Occipital lobe (tissue), 3 donors: ENCODE measurements at places on chromosomes 6 and 20.

DNA sequence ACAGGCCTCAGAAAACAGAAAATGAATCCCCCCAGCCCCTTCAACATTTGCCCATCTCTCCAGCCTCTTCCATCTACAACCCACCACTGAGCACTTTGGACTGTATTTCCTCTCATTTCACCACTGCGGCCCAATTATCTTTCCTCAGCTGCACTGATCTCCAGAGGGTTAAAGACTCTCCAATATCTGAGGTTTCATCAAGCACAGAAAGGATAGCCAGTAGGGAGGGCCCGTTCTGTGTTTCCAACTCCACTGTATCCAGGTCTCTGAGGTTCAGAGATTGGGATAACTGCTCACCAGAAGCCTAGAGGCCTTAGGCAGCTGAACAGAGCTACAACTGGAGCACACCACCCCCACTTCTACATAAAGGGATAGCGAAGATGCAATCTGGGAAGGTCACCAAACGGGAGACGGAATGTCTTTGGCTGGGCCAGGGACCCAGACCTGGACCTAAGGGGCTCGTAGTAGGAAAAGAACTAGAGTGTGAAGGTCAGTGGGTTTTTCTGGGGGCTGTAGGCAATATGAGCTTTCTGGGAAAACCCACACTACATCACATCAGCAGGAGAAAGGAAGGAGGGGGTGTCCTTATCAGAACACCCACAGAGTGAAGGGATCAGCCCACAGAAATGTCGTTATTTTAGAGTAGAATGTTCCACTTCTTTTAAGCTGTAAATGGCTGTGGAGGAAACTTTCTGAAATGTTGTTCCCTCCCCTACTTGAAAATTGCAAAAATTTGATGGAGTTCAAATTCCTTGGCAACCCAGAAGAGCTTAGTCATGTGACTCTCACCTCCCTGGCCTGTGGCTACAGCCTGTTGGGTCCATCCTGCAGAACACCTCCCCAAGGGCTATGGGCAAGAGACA, 7.3 kb downstream of the KCNK5 start:
- DNase-seq = no peak

DNA sequence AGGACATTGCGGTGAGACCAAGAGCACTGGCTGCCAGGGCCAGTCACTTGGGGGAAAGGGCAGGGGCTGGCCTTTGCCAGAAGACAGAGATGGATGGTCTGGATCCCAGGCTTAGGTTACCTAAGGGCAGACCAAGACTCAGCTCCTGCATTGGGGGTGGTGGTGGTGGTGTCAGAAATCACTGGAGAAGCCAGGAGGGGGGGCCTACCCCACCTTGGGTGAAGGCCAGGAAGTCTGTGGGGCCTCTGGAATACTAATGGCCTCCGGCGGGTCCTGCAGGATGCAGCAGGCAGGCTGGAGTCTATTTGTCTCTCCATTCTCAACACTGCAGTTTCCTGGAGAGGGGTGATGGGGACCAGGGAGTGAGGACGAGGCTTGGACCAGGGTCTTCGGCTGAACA, 32.8 kb downstream of the CD40 start:
- DNase-seq = no peak

- DNase-seq = no peak
Observed at GRCh38 chr6:5174244-5174643, 86.5 kb downstream of the LYRM4 start.

DNA sequence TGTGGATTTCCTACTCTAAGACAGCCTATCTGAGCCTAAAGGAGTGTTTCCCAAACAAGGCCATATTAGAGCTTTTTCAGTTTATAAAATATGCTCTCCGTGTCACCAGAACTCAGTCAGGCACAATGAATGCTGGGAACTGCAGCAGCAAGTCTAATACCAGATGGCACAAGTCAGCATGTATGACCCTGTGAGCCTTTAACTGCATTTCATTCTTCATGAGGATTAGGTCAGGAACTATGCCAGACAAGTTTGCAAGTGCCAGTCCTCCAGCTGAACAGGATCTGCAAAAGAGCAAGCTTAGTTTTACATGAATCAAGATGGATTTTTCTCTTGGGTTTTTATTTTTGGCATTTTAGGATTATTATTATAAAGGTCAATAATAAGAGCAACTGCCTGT, 66.7 kb upstream of the SAMD5 start:
- no peak for DNase-seq

DNA sequence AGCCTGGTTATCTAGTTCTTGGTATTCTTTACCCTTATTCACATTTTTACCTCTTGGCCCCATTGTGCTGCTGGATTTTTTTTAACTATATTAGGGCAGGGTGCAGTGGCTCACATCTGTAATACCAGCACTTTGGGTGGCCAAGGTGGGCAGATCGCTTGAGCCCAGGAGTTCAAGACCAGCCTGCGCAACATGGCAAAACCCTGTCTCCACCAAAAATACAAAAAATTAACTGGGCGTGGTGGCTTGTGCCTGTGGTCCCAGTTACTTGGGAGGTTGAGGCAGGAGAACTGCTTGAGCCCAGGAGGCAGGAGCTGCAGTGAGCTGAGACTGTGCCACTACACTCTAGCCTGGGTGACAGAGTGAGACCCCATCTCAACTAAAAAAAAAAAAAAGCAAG, 12.2 kb upstream of the TAF8 start:
- no peak for DNase-seq

GRCh38 chr20:51607170-51607569, 64.7 kb upstream of the NFATC2 start:
- no peak for DNase-seq

- peak; percentile 33 for DNase-seq
Observed at GRCh38 chr20:63497946-63498935, 642 bp downstream of the EEF1A2 start.

GRCh38 chr6:129208415-129209034, 325.6 kb downstream of the LAMA2 start:
- DNase-seq = no peak

- no peak for DNase-seq
Observed at GRCh38 chr6:33439956-33440648, 14.3 kb upstream of the ZBTB9 start.

DNA sequence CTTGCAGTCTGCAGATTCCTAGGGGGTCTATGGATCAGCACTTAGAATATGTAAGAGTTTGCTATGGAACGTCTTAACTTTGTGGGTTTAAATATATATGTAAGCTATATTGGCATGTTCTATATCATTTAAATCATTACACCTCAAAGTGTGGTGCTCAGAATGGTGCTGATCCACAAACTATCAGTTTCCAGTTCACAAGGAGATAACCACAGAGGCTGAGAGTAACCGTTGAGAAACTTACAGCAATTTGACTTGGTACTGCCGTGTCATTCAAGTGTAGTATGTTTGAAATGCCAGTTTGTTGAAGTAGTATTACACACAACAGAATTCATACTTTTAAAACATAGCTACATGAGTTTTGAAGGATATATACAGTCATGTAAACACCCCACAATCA, 279.7 kb downstream of the FARS2 start:
- DNase-seq = no peak

DNA sequence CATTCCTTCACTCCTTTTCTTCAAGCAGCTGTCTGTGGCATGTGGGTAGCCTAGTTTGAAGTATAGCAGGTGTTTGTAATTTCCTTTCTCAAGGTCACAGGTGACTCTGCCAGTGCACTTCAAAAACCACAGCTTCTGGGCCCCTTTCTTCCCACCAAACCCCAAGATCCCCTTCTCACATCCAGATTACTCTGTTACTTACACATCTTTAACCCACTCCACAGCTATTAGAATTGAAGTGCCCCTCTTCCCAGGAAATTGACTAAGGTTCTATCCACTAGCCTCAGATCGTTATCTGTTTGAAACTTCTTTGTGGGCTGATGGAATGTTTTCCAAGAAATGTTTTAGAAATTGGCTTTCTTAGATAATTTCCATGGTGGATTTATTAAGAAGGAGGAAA, 150.8 kb downstream of the AHI1 start:
- DNase-seq = no peak

- DNase-seq = no peak
Observed at GRCh38 chr6:41966214-41966920, 24.8 kb upstream of the CCND3 start.

DNA sequence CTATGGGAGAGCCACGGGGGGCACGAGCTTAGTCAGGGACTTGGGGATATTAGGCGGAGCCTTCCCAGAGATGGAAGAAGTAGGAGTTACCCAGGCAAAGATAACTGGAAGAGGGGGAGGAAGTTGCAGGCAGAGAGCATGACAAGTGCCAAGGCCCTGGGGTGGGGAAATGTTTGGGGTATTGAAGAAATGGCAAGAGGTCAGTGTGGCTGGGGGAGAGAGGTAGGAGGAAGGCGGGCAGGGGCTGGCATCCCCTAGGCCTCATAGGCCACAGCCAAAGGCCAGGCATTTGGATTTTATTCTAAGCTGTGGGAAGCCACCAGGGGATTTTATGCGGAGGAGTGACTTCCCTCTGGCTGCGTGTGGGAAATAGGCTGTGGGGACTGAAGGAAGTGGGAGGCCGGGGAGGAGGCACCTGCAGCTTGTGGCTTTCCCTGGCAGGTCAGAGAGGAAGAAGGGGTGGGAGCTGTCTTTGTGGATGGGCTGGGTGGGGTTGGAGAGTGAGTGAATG, 22.7 kb downstream of the SNAI1 start:
- DNase-seq = no peak

DNA sequence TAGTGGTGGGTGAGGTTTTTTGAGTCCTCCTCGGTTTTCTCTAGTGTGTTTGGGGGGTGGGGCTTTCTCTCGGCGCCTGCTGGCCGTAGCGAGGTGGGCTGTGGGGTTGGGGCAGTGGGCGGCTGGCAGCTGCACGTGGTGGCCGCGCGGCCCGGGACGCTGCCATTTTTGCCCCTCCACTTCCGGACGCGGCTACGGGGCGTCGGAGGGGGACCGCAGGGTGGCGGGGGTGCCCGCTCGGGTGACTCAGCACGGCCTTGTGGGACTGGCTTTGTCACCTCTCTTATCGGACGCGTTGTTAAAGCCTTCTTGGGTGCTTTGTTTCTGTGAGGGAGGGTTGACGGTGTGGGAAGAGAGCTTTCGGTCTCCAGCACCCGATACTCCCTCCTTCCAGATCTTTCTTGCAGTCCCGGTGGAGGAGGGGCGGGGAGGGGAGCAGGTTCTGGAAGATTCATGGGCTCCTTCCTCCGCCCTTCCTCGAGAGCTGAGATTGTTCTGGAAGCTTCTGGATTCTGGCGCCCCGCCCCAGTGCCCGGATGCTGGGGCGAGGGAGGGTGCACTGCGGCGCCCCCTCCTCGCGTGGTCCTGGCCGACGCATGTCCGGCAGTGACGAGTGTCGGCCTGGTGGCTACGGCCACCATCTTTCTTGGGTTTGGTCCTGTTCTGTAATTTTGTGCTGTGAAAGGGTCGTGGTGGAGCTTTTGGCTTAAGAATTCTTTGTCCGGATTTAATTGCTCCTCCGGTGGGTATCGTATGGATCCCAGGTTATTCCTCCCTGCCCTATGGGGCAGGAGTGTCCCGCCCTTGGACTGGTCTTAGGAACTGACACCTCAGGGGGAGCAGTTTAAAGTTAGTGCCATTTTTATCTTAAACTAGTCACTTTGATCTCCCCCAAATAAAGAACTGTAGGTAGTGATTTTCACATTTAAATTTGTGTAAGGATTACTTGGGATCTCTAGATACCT, 719 bp downstream of the HSP90AB1 start:
- DNase-seq = peak; percentile 83

- DNase-seq = no peak
Observed at GRCh38 chr6:20687494-20687893, 153.2 kb downstream of the CDKAL1 start.

- DNase-seq = no peak
Observed at GRCh38 chr20:58519940-58520712, 4.9 kb upstream of the APCDD1L start.

DNA sequence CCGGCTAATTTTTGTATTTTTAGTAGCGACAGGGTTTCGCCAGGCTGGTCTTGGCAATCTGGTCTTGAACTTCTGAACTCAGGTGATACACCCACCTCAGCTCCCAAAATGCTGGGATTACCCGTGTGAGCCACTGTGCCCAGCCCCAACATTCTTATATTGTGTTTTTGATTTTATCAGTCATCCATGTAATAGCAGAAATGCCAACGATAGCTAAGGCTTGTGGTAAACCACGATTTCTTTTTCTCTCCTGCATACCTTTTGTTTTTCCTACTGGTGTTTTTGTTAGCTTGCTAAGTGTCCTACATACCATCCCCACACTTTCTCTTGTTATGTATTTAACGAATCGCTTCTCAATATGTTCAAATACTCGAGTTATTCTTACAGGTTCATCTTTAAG, 12.1 kb downstream of the PHACTR2 start:
- DNase-seq = no peak

DNA sequence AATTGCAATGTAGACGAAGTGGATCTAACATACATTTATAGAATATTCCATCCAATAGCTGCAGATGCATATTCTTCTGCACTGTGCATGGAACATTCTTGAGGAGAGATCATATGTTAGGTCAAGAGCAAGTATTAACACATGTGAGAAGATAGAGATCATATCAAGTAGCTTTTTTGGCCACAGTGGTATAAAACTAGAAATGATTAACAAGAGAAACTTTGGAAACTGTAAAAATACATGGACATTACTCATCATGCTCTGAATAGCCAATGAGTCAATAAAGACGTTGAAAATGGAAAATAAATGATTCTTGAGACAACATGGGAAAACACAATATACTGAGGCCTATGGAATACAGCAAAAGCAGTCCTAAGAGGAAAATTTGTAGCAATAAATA, 94.2 kb downstream of the STXBP5 start:
- DNase-seq = no peak

DNA sequence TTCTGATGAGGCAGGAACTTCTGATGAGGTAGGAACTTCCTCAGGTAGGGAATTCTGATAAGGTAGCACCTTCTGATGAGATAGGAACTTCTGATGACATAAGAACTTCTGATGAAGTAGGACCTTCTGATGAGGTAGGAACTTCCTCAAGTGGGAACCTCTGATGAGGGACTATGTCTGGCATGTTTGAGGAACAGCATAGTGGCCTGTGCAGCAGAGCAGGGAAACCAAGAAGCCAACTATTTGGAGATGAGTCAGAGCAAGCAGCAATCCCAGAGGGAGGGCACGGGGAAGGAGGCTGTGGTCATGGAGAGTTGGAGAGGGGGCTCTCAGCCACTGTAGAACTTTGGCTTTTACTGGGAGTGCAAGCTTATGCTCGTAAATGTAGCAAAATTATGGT, 132.4 kb downstream of the CFAP61 start:
- no peak for DNase-seq

GRCh38 chr6:129844118-129844891, 16.8 kb downstream of the TMEM244 start:
- DNase-seq = no peak

DNA sequence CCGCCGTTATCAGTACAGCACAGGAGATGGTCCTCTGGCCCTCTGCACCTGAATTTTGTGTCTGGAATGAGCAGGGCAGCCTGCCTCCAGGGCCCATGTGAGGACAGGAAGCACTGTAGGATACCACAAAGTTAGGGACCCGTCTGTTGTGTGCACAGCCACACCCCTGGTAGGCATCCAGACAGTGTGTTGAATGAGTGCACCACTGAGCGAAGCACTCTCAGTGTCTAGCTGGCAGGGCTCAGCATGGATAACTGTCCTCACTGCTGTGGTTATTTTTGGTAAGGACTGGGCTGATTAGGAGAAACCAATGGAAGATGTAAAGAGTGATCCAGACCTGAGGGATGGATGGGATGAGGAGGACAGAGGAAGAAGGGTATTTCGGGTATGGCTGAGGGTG, 178.7 kb downstream of the CLIC5 start:
- no peak for DNase-seq

GRCh38 chr6:169792306-169793015, 41.0 kb downstream of the ERMARD start:
- no peak for DNase-seq
